Panc1 (cell line): ENCODE measurements at places on chromosomes 3 and 15. TPM values are rescaled to one million over a fixed set of nuclear protein-coding genes. Genes with fewer than 3 reads are reported as not detected.

C2CD4A gene
- 0.15 TPM for total RNA-seq

ACP3 gene
- total RNA-seq, result not detected

CLDN18 gene
- total RNA-seq, result 0.08 TPM

PYGO1 gene
- total RNA-seq, result 2.4 TPM

EIF4G1 gene
- total RNA-seq, result 798 TPM

ZNF662 gene
- total RNA-seq, result not detected

ABHD6 gene
- total RNA-seq, result 18.9 TPM

ALDH1A3 gene
- 143 TPM for total RNA-seq

SEMA6D gene
- total RNA-seq, result 0.03 TPM

LMAN1L gene
- not detected for total RNA-seq

STARD9 gene
- total RNA-seq, result 13.4 TPM

CNTN6 gene
- not detected for total RNA-seq

ZPLD1 gene
- total RNA-seq, result not detected

SEC22C gene
- total RNA-seq, result 45.9 TPM

POLR2M gene
- 76.6 TPM for total RNA-seq

KCTD6 gene
- total RNA-seq, result 18.3 TPM

SEMA3F gene
- 69.6 TPM for total RNA-seq

CHRNA7 gene
- 3.3 TPM for total RNA-seq

CPA3 gene
- not detected for total RNA-seq
